ELF-1 (cell line): ENCODE measurements at places on chromosomes 11 and 22.
A peak's percentile ranks its signal among the peaks of the same experiment; 100 is the strongest.

GRCh38 chr11:65185171-65185570 lies 3.4 kb downstream of the CAPN1 start:
- no peak for DNase-seq

DNA sequence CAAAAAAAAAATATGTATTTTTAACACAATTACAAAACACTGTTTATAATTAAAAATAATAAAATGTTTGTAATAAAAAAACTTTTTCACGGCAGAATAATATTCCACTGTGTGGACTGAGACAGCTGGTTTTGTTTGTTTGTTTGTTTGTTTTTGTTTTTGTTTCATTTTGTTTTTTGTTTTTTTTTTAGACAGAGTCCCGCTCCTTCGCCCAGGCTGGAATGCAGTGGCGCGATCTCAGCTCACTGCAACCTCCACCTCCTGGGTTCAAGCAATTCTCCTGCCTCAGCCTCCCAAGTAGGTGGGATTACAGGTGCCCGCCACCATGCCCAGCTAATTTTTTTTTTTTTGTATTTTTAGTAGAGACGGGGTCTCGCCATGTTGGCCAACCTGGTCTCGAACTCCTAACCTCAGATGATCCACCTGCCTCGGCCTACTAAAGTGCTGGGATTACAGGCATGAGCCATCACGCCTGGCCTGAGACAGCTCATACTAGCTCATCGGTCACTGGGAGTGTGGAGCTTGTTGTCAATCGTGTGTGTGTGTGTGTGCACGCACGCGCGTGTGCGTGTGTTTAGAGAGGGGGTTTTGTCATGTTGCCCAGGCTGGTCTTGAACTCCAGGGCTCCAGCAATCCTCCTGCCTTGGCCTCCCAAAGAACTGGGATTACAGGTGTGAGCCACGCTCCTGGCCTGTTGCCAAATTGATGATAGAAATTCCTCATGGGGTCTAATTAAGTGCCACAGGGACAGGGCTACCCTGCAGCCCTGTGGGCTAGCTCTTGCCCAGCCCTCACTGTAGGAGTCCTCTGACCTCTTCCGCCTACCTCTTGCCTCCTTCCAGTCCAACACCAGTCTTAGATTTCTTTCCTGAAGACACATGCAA lies 7.2 kb upstream of the AIFM3 start:
- no peak for DNase-seq

- DNase-seq, result no peak
Observed at GRCh38 chr11:78594814-78595213, 20.1 kb upstream of the NARS2 start.

DNA sequence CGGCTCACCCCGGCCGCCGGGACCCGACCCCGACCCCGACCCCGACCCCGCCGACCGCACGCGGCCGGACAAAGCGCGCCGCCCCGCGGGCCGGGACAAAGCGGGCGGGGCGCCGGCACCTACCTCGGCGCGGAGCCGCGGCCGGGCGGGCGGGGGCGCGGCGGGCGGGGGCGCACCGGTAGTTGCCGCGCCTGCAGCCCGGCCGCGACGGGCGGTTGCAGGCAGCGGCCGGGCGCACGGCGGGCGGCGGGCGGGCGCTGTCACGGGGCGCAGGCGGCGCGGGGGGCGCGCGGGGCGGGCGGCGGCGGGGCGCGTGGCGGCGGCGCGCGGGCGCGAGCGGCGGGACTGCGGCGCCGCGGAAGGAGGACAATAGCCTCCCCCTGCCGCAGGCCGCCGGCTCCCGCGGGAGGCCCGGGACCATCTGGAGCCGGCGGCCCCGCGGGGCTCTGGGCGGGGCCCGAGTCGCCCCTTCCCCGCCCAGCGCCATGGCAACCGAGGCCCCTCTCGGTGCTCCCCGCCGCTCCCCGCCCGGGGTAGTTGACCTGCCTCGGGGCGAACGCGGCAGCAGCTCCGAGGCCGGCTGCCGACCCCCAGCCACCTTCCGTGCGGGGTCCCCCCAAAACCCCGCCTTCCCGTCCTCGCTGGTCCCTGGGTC lies 851 bp downstream of the SPTBN2 start:
- DNase-seq, result peak; percentile 26

DNA sequence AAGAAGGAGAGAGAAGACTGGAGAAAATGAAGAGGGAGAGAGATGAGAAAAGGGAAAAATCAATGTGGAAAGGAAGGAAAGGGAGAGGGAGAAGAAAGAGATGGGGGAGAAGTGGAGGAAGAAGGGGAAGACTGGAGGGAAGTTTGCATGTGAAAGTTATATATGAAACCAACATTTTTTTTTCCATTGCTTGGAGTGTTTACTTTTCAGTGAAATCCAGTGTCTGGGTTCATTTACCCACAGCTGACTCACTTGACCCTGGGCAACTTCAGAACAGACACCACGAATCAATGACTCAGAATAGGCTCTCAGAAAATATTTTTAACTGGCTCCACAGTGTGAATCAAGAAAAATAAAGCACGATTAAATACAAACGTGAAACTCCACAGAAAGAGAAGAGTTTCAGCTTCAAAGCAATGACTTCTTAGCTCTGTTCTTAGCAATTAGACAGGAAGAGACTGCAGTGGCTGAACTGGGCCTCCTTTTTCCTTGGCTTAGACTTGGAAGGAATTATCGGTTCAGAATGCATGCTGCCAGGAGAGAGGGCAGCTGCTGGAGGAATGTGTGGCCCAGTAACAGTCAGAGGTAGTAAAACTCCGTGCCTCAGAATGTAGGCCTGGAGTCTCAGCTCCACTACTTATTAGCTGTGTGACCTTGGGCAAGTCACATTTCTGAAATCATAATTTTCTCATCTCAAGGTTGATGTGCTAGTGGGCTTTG lies 237.5 kb downstream of the MIAT start:
- no peak for DNase-seq

- no peak for DNase-seq
Observed at GRCh38 chr11:73001615-73002014, 140.5 kb downstream of the FCHSD2 start.

- peak; percentile 92 for DNase-seq
Observed at GRCh38 chr22:27726686-27727449, 74.7 kb downstream of the MN1 start.

GRCh38 chr11:110431674-110432073 lies 1.9 kb downstream of the FDX1 start:
- DNase-seq, result no peak

GRCh38 chr11:123187665-123188507 lies 7.2 kb downstream of the CLMP start:
- DNase-seq, result no peak

- DNase-seq, result no peak
Observed at GRCh38 chr22:37464181-37464580, 22.0 kb downstream of the MFNG start.

GRCh38 chr22:19556963-19557545 lies 32.8 kb upstream of the CLDN5 start:
- no peak for DNase-seq

DNA sequence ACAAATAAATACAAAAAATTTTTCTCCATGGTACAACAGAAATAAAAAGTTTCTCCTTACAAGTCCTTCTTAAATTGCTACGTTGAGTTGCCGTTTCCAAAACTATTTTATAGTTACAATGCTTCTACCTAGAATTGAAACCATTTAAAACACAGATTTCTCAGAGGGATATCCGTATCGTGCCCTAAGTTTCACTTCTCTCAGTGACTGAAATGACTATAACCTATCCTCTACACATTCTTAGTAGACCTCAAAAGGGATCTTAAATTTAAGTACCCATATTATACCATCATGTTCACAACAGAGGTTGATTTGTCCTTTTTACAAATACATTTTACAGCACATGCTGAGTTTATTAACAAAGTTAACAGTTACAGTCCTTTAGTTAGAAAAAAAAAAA lies 44.1 kb downstream of the USP28 start:
- no peak for DNase-seq

DNA sequence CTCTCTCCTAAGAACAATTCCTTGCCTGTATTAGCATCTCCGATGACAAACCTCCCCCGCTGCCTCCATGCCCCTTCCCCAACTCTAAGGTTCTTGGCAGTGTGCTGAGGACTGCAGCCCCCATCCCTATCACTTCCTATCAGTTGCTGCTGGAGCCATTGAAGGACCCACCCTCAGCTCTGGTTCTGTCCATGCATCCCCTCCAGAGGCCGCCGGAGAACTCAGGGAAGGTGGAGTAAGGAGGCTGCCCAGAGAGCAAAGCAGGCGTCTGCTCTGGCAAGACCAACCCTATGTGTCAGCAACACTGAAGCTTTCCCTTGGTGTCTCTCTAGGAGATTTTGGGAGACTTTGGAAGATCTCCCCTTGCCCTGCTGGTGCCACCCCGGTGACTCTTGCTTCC lies 1139.5 kb downstream of the TBC1D22A start:
- DNase-seq, result no peak

DNA sequence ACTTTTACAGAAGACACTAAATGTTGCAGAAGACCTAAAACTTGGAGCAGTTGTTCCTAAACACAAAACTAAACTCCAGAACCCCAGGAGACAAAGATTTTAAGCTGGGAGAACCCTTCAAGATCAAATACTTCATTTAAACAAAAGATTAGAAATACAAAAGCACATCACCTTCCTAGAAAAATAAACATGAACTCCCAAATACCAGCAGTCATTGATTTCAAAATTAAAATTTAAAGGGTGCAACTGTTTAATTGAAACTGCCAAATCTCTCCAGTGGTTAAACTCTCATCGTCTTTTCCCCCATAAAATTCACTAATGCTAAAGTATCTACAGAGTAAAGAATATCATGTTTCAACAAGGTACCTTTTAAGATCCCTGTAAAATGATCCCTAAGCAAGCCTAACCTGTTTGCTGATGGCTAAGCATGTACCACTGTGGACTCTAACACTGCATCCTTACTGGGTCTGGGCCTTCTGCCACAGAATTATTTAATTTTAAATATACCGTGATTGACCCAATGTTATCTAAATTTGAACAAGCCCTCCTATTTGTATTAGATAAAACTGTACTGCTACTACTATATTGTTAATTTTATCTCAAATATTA lies 53.7 kb upstream of the CCDC34 start:
- no peak for DNase-seq

DNA sequence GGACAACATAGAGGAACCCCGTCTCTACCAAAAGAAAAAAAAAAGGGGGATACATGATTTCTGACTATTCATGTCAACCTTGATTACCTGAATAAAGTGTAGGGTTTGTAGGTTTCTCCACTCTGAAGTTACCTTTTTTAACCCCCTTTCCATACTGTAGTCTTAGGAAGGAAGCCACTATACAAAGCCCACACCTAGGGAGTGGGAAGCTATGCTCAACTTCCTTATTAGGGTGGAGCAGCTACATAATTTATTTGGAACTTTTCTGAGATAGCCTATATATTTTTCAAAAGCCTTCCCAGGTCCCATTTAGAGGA lies 582 bp upstream of the ATP6V1E1 start:
- DNase-seq, result no peak

DNA sequence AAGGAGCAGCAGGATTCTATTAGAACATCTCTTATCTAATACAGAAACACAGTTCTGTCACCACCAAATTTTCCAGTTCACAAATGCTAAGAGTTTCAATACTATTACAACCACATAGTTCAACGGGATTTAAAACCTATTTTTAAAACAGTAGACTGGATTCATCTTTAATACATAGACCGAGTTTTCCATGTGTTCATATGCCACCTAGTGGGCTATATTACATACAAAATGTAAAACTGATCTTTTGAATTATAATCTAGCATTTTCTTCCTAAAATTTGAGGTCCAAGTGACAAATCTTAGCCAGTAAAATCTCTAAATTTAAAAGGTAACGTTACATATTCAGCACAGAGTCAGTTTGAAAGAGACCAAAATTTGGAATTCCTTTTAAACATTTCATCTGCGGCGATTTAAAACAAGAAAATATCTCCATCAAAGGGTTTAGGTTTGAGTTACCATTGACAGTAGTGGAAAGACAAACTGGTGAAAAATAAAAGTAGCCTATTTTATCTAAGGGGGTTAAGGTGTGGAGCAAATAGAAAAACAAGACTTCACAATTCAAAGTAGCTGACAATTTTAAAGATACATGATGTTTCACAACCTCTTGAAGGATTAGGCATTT lies 269.3 kb upstream of the MPPED2 start:
- no peak for DNase-seq

GRCh38 chr11:102560555-102561011 lies 30.0 kb upstream of the MMP7 start:
- DNase-seq, result no peak

DNA sequence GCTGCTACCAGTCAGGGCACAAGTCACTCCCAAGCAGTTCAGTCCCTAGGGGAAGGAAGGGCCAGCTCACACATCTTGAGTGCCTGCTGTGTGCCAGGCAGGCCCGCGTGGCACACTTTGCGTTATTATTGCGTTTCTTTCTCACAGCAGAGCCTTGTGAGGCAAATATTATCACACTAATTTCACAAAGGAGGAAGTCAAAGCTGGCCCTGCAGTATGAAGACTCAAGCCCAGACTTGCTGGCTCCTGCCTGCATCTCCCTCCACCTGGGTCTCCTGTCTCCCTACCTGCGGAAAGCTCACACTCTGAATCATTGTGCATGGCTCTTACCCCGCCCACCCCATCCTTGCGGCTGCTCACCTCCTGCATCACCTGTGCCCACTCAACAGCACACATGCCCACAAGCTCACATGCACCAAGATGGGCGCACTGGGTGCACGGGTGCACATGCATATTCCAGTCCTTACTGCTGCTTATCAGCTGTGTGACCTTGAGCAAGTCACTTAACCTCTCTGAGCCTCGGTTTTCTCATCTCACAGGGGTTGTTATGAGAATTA lies 31.7 kb upstream of the P2RY2 start:
- DNase-seq, result no peak

DNA sequence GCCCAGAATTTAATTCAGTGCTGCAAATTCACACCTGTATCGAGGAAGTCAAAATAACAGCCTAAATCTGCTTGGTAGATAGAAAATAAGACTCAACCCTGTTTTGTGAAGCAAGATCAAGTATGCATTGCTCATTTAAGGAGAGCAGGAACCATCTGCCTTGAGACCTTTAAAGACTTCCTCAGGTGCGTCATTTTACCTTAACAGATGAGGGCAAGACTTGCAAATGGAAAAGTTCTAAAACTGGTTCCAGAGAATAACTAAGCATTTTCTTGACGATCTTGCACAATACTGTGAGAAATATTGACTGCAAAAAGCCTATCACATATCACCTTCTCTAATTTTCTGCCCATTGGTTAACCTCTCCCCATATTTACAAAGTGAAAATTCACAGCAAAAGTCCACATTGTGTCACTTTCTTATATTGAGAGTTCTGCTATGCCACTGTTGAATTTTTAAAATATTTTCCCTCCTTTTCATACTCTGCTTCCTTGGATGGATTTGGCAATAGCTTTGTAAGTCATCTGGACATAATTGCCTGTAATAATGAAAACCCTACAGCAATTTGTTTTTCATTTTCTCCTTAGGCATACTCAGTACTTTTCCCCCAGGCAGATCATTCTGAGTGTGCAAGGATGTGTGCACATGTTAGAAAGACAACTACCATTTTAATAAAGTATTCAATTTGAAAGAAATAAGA lies 234.2 kb downstream of the AASDHPPT start:
- no peak for DNase-seq

DNA sequence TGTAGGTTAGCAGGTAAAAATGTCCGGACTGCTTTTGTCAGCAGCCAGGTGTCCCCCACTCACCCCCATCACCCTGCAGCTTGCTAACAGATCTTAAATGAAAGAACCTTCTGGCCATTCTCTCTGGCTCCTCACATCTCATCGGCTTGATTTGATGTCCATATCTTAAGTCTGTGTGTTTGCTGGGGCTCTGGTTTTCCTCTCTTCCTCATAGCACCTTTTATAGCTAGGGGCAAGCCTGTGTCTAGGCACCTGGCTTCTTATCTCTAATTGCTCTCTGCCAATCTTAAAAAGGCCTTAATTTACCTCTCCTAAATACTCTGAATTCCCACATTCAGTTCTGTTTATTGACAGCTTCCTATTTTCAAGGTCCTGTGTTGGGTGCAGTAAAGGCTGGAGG lies 72.0 kb downstream of the ARHGAP42 start:
- peak; percentile 69 for DNase-seq
